EL (cell line): ENCODE measurements at places on chromosomes 12 and 14.

GRCh38 chr12:123105211-123105826 is 45.6 kb downstream of the PITPNM2 start:
- no peak for DNase-seq

GRCh38 chr12:94872007-94872653 is 131.4 kb downstream of the NDUFA12 start:
- DNase-seq: no peak

DNA sequence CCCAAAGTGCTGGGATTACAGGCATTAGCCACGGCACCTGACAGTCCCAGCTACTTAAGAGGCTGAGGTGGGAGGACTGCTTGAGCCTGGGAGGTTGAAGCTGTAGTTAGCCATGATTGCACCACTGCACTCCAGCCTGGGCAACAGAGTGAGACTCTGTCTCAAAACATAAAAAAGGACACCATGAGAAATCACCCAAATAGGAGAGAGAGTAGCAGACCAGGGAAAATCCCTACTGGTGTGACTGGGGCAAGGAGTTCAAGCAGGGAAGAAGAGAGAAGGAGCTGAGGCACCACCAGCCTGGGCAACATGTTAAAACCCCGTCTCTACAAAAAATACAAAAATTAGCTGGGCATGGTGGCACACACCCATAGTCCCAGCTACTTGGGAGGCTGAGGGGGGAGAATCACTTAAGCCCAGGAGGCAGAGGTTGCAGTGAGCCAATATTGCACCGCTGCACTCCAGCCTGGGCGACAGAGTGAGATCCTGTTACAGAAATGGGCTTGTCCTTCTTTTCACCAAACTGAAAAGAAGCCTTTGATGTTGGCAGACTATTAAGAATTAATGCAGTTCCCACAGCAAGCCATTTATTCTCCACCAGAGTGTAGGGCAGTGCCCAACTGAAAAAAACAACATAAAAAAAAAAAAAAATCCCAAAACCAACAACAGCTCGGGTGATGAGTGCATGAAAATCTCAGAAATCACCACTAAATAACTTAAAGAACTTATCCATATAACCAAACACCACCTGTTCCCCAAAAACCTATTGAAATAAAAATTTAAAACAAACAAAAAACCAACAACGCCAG is 4.5 kb upstream of the SRSF9 start:
- DNase-seq: no peak

DNA sequence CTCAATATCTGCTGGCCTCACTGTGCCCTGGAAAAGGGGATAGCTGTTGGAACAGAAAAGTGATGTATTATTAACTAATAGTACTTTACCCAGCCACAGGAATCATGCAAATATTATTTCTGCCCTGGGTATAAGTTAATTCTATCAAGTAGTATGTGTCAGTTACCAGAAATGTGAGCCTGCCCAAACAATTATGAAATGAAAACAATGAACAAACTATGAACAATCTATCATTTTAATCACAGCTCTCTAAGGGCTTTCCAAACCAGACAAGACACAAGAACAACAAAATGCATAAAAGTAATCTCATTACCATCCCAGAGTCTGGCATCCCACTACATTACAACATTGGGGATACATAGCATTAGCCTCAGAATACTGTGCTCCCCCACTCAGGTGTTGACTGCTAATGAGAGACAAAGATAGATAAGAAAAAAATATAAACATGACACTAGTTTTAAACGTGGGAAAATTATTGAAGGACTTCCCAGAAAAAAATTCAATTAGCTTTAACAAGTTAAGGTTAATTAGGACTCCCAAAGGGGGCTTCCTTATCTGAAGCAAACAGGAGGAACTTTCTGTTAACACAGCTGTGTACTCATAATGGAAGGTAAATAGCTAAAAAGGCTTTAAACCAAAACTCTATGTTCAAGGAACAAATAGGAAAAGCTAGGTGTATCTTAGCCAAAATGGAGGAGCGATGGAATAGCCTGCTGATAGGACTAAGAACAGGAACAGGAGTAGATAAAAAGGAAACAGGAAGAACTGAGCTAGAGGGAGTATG is 3.3 kb downstream of the DCAF5 start:
- DNase-seq: peak; percentile 32

DNA sequence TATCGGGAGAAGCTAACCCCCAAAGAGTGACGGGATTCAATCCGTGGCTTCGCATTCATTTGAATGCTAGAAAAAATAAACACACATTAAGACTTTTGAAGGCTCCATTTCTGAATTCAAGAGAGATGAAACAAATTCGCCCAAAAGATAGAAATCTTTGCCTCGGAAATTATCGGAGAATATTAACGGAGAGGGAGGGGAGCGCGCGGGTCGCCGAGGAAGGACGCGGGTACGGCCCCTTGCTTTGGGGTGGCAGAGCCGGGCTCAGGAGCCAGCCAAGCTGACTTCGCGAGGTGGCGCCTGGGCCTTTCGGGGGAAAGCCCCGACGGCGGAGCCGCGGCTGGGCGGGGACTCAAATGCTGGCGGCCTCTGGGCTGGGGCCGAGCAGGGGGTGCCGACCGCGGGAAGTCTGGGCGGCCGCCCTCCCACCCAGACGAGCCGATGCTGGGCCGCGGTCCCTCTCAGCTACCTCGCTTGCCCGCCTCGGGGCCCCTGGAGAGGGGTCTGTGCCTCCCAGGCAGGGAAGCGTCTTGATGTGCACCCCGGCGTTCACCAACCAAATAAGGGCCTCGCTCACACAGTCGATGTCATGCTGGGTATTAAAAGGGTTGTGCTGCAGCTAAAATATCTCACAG is 14.7 kb downstream of the NKX2-1 start:
- no peak for DNase-seq

DNA sequence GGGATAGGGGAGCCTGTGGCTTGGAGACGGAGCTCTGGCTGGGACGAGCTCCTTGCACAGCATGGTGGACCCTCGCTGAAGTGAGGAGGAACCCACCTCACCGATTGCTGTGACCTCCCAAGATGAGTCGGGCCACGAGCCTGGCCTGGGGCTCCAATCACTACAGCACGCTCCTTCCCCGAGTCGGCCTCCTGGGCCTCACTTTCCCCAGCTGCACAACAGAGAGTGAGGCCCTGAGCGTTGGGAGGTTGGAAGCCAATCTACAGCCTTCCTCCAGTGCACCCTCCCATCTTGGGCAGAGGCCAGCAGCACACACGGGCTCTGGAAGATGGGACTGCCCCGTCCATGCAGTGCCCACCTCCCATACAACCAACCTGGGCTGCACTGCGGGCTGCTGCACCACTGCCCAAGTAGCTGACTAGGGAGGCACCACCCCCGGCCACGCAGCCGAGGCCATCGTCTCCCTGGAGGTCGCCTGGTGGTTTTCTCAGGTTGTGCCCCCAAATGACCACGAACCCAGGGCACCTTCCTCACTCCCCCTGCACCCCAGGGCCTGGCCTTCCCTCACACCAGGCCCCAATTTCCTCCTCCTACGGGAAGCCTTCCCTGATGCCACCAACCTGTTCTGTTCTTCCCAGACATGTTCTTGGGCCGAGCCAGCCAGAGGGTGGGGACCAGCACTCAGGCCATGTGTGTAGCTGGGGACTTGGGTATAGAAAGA is 152.3 kb upstream of the C14orf180 start:
- DNase-seq: no peak
